ENCODE measurements at places on chromosomes 12 and 14.
A peak's percentile ranks its signal among the peaks of the same experiment; 100 is the strongest.

- no peak for DNase-seq
These were observed 99.7 kb downstream of the ZFP36L1 start for GRCh38 chr14:68692916-68693771.

DNA sequence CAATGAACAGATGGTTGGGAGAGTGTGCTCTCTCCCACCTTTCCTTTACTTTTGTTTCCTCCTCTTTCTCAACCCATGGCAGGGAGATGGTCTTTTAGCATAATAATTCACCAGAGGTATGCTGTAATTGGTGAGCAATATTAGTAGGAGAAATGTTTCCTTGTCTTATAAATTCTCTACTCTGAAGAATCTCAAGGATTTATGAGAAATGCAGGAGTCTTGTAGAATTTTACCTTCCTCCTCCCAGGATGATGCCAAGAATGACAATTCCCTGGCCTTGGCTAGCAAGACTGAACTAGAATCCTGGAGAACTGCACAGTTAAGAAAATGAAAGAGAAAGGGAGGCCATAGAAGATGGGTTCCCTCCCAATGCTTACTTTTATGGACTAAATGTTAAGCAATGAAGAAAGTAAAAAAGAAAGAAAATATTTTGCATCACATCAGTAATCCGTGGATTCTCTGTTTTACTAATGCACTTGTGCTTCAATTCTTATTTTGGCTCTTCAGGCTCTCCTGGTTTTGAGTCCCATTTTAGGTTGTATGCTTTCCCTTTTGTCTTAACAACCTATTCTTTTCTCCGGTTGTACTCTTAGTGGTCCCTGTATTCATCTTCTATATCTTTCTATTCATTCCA lies 192.9 kb upstream of the GARIN6 start:
- no peak for DNase-seq

- no peak for DNase-seq
These were observed 56.2 kb downstream of the CRADD start for GRCh38 chr12:93733358-93733757.

DNA sequence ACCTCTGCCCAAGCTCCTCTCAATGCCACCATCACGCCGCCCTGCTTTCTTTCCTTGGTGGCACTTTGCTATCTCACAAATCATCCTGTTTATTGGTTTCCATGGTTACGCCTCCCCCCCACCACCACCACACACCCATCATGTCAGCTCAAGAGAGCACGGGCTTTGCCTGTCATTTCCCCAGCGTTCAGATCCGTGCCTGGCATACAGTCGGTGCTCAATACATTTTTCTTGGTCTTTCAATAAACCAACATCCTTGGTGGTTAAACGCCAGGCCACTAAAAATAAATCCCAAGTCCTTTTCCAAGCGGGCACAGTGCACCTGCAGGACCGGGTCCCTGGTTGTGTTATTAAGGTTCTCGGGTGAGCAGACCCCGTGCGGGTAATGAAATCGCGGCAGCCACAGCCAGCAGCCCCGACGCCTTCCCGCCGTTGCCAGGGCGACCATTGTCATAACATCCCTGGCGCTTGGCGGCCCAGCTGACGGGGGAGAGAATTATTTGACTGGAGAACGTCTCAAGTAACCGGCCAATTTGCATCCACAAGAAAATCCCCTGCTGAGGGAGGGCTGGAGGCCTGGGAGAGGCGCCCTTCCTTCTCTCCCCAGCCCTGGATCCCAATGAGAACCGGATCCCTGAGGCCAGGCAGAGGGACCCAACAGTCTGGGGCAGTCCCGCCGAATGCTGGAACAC lies 92.9 kb downstream of the KSR2 start:
- DNase-seq = peak; percentile 70

- no peak for DNase-seq
These were observed 31.9 kb upstream of the IFNG-AS1 start for GRCh38 chr12:67957383-67957782.

DNA sequence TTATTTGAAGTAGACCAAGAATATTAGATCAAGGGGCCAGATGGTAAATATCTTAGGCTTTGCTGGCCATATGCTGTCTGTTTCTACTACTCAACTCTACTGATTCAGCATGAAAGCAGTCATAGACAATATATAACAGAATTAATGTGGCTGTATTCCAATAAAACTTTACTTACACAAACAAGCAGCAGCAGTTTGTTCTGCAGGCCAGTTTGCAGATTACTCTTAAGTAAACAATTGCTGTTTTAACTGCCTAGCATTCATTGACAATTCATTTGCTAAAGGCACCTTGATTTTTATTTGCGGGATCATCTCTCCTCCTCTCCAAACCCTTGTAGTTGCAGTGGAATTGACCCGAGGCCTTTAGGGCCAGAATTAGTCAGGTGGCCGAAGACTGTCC lies 94.1 kb upstream of the GARIN6 start:
- DNase-seq = no peak

DNA sequence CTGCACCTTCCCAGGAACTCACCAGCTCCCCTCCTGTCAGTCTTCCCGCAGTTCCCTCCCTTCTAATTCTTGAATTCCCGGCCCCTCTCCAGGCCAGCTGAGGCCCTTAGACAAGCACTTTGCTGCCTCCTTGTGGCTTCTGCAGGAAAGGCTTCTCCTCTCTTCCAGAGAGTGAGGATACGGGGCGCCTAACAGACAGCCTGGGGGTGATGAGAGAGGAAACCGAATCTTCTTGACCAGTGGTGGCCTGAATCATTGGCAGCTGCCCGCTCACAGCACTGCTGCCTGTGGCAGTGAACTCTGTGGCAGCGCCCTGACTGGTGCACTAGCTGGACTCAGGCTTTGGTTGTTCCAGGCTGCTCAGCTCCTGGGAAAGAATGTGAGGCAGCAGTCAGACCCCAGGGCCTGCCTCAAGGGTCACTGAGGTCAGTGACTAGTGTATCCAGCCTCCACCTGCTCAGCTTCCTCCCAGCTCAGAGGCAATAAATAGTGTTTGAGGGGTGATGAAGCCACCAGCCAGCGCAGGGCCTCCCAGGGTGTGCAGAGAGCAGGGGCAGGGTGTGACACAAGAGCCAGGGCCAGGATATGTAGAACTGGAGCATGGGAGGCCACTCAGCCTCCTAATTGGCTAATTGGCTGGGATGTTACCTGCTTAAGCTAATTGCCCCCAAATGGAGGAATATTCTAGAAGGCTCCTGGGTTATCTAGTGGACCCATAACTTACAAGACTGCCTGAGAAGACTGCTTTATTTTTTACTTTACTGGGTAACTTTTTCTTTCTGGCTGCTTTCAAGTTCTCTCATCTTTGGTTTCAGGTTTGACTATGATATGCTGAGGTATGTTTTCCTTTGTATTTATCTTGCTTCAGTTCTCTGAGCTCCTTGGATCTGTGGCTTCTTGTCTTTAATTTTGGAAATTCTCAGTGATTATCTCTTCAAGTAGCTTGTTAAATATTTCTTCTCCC lies 12.9 kb upstream of the MCRS1 start:
- peak; percentile 87 for DNase-seq

GRCh38 chr12:116314477-116314876 lies 37.0 kb upstream of the MED13L start:
- no peak for DNase-seq

- peak; percentile 66 for DNase-seq
These were observed 7.4 kb downstream of the TMEM120B start for GRCh38 chr12:121719926-121720414.
